ENCODE measurements at places on chromosomes 6 and 20. TPM values are rescaled to one million over a fixed set of nuclear protein-coding genes. Genes with fewer than 3 reads are reported as not detected.

The APOBEC2 gene
- polyA plus RNA-seq, result not detected

The KHDC1L gene
- polyA plus RNA-seq, result not detected

The IBTK gene
- polyA plus RNA-seq, result 17.2 TPM

The MACROD2 gene
- polyA plus RNA-seq, result 3.0 TPM

The GGT7 gene
- polyA plus RNA-seq, result 24.3 TPM

The EEF1E1 gene
- 59.3 TPM for polyA plus RNA-seq

The OOEP gene
- polyA plus RNA-seq, result not detected

The HLA-G gene
- polyA plus RNA-seq, result 0.37 TPM

The IL17A gene
- not detected for polyA plus RNA-seq

The TGM3 gene
- not detected for polyA plus RNA-seq

The METTL24 gene
- polyA plus RNA-seq, result 1.4 TPM

The CST1 gene
- not detected for polyA plus RNA-seq

The ZBTB46 gene
- 4.5 TPM for polyA plus RNA-seq

The GHRH gene
- polyA plus RNA-seq, result not detected

The SRF gene
- polyA plus RNA-seq, result 13.8 TPM

The ADAM33 gene
- 4.1 TPM for polyA plus RNA-seq

The TAGAP gene
- 0.45 TPM for polyA plus RNA-seq

The ME1 gene
- 5.5 TPM for polyA plus RNA-seq

The GABRR2 gene
- polyA plus RNA-seq, result not detected

The PNLDC1 gene
- 0.34 TPM for polyA plus RNA-seq

The C4A gene
- polyA plus RNA-seq, result 521 TPM

The SNAP25 gene
- polyA plus RNA-seq, result 1.4 TPM

The RGL2 gene
- 56.2 TPM for polyA plus RNA-seq

The RAE1 gene
- 26.3 TPM for polyA plus RNA-seq

The FOXC1 gene
- polyA plus RNA-seq, result 18.0 TPM

The GABRR1 gene
- polyA plus RNA-seq, result not detected

The F13A1 gene
- 28.9 TPM for polyA plus RNA-seq

The MAFB gene
- 10.4 TPM for polyA plus RNA-seq

The COL9A1 gene
- polyA plus RNA-seq, result 0.19 TPM

The MRAP2 gene
- polyA plus RNA-seq, result 4.2 TPM
